NCI-H1105 treated with DMSO at 0.1 percent for 48 hours (cell line): ENCODE measurements at places on chromosomes 7 and 10.

- DNase-seq: no peak
Measured at GRCh38 chr7:95421847-95422444, 12.9 kb downstream of the PON2 start.

GRCh38 chr7:148527717-148528168, 62.8 kb upstream of the C7orf33 start:
- DNase-seq: peak; percentile 19

DNA sequence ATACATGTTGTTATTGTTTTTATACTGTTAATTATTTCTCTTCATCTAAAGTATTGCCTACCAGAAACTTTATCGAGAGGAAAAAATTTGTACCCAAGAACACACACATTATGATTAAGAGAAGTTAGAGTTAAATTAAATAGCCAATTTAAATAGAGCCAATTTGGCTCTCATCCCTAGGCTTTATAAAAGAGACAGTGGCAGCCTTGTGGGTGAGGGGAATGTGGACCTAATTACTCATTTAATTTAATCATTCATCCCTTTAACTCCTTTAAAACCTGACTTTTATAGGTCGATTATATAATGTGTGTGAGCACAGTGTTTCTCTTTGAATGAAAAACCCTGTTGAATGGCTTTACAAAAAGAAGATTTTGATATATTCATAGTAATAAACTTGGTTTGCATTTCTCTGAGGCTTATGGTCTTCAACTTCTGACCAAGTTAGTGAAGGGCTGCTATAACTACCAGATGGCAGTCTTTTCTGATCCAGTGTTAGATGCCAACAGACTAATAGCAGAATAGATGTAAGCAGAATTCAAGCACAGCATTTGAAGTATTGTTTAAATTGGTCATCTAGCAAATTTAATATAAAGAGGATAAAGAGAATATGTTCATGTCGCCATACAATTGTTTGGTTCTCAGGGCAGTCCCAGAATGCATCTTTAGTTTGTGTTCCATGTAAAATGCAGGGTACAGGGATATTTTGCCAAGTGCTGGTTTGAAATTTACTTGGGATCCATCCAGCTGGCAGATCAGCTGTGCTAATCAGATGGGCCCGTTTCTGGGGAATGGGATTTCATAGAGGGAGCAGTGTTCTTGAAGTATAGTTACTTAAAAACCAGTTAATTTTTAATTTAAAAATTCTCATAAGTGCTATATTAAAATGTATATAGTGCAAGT, 25.3 kb downstream of the ADD3 start:
- DNase-seq: no peak

- no peak for DNase-seq
Measured at GRCh38 chr7:90411510-90411909, 8.2 kb downstream of the CLDN12 start.

GRCh38 chr7:85566095-85566794, 379.4 kb upstream of the SEMA3D start:
- no peak for DNase-seq

GRCh38 chr10:117500456-117500855, 42.1 kb upstream of the EMX2 start:
- DNase-seq: no peak

DNA sequence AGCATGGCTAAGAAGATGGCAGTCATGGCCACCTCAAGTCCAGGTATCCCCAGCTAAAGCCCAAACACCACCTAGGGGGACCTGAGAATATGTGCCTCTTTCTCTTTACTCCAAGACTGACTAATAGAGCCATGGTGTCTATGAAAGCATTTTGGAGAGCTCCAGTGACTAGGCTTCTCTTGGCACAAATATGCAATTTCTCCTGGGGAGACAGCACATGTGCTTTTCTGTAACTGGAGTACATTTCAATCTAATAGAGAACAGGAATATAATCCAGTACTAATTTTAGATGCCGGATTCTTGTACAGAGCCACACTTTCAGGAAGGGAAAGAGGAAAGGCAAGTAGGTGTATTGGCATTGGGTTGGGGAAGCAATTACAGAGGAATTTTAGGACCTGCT, 260.1 kb downstream of the BMPER start:
- no peak for DNase-seq

DNA sequence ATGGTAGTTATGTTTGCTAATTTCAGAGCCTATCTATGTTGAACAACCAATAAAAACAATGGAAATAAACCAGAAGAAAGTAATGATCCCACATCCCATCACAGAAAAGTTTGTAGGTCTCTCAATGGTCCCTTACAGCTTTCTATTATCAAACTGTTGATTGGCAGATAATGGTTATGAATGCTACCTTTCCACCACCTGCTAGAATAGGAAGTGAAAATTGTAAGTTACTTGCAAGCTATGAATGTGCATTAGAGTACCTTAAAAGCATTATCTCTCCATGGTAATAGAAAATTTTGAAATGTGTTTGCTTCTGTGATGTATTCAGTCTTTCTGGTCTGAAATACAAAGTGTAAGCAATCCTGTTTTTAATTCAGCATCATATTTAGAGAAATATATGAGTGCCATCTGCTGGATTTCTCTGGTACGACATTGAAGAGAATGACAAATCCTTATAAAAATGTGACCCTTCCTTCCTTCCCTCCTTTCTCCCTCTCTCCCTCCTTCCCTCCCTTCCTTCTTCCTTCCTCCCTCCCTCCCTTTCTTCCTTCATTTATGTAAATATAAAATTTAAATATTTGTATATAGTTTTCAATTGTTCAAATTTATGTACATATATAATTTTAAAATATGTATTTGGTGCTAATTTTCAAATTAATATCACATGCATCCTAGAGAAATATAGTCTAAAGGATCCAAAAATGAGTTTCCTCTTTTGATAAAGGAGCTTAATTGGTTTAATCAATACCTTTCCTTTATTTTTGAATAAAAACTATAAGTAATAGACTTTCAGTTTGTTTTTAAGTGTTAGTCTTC, 41.4 kb upstream of the PNLIPRP3 start:
- DNase-seq: peak; percentile 41

DNA sequence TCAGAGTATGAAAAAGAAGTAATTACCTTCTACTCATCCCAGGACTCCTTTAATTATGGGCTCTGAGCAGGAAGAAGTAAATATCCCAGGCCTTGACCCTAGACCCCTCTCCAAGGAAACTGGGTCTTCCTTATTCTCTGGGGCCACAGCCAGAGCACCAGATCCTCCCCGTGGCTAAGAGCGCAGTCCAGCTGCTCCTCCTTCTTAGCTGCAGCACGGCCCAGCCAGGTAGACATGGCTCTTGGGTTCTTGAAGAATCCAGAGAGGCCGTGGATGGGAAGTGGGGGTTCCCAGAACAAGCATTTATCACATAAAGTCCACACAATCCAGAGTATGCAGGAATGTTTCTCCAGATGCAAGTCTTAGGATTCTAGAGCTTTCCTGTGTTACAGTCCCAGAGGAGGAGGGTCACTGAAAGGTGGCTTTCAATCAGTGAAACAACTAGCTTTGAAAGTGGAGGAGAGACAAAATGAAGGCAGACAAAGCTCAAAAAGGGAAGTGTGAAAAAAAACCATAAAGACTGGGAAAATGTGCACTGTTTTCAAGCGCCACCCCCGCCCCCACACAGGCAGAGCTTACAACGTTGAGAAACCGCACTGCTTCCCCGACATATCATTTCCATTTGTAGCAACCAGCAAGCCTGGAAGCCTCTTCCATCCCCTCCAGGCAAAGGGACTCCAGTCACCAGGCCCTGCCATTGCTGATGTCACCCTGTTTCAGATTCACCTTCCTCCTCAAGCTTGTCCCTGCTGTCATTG, 396.5 kb upstream of the MKI67 start:
- no peak for DNase-seq

GRCh38 chr7:26375726-26376174, 84.1 kb downstream of the SNX10 start:
- peak; percentile 74 for DNase-seq

DNA sequence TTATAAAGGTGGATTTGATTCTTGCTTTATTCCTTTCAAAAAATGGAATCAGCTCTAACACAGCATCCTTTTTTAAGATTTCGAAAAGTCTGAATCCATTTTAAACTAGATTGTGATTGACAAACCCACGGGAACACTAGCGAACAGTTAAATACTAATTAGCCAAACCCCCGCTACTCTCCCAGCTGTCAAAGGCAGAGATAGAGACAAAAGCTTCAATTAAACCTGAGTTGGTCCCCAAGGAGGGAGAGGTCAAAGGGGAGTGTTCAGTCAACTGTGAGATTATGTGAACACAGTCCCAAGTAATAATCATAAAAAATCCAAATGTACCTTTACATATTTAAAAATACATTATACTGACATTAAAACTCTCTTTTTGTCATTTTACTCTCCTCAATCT, 65.7 kb upstream of the TBX20 start:
- DNase-seq: no peak

DNA sequence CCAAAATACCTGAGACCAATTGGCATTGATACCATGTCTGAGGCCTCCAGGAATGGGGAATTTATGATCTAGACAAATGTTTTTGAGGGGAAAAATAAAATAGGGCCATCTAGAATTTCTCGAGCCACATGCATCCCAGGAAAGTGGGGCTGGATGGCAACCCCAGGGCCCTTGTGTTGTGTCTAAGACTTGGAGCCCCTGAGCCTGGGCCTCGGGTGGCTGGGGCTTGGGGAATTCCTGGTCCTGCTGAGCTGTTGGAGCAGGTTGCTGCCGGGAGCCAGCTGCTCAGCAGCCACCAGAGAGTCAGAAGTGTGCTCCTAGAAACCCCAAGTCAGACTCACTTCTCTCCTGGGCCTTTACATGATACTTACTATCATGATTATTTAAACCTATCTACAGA, 172.9 kb downstream of the WDR37 start:
- no peak for DNase-seq

GRCh38 chr10:58350619-58351323, 16.0 kb downstream of the UBE2D1 start:
- no peak for DNase-seq

DNA sequence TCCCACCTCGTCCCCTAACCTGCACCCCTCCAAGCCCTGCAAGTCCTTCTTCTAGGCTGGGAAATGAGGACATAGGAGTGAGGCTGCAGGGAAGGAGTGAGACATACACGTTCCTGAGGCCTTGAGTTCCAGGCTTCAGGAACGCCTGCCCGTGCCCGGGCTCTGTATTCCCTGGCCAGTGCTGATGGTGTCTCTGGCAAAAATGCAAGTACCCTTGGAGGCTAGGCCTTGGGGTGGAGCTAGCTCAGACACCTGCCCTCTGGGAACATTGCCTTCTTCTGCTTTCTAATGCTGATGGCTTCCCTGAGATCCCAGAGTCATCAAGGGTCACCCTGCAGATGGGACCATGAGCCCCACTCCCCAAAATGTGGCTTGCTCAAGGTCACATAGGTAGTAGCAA, 76.0 kb downstream of the GRK5 start:
- DNase-seq: no peak

GRCh38 chr7:146725520-146725919, 608.9 kb downstream of the CNTNAP2 start:
- no peak for DNase-seq

DNA sequence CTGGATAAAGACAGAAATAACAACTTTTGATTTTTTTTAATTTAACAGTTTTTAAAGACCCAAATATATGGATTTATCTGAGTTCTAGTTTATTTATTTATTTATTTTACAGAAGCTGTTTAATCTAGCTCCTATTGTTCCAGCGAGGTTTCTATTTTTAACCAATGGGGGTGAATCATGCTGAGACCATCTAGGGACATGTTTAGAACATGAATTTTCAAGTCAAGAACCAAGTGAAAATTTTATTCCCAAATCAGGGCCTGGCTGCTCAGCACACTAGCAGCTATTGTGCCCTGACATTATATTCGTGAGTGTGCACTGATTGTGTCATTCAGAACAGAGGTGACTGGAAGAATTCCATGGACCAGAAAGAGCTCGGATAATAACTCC, 24.6 kb upstream of the MPP7 start:
- DNase-seq: no peak

DNA sequence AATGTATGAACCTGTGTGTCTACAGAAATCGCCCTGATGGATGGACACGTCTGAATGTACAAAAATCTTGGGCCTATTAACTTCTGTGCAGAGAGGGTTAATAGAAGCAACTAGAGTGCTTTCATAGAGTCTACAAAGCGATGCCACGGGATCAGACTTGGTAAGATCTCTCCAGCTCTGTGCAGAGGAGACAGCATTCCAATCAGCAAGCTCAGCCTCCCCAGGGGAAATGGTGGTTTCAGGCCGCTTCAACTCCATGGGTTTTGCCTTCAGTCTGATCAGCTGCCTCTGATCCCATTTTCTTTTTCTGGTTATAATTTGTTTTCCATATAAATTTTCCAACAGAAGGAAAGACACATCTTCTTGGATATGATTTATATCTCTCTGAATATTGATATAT, 35.1 kb upstream of the COBL start:
- DNase-seq: no peak

GRCh38 chr10:59617996-59618395, 91.7 kb downstream of the SLC16A9 start:
- no peak for DNase-seq

- peak; percentile 63 for DNase-seq
Measured at GRCh38 chr7:70693686-70694433, 438.1 kb upstream of the GALNT17 start.

DNA sequence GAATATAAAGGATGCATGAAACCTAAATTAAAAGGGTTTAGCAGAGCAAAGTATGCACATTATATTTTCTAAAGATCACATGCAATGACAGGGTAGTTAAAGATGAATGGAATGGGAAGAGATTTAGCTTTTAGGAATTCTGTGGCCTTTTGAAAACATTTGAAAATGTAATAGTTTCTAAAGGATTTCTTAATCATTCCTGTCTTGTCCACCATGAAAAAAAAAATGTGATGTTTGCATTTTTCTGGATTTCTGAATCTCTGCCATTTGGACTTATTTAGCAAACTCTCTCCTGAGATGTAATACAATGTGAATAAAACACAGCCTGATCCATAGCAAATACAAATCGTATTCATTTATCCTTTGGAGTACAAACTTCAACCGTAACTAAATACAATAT, 126.6 kb upstream of the RAB11FIP2 start:
- DNase-seq: no peak

DNA sequence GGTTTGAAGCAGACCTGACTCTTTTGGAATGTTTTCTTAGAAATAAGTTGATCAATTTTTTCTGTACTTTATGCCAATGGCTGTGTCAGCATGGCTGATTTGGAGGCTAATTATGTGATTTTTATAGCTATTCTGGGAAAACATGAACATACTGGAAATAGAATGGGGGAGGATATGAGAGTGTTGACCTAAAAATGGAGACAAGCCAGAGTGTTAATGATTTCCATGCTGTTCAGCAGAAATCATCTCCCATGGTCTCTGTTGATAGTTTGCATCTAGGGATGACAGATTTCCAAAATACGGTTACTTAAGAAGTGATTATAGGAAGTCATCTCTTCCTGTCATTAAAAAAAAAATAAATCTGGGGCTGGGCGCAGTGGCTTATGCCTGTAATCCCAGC, 32.7 kb upstream of the DMTF1 start:
- DNase-seq: no peak

GRCh38 chr10:1057106-1057657, 997 bp downstream of the WDR37 start:
- DNase-seq: no peak

- no peak for DNase-seq
Measured at GRCh38 chr7:80609751-80610150, 28.7 kb upstream of the CD36 start.
